SJCRH30 (cell line): ENCODE measurements at places on chromosomes 2 and 18. TPM values are rescaled to one million over a fixed set of nuclear protein-coding genes. Genes with fewer than 3 reads are reported as not detected.

ABCG5 gene
- total RNA-seq: not detected in 2 replicates

GRCh38 chr2:36733215-36733614, 36.7 kb downstream of the VIT start:
- DNase-seq: no peak
- H3K27ac ChIP-seq: no peak overlapping the region
- no peaks in the 10 kb centered on the region for H3K27me3 ChIP-seq

DNA sequence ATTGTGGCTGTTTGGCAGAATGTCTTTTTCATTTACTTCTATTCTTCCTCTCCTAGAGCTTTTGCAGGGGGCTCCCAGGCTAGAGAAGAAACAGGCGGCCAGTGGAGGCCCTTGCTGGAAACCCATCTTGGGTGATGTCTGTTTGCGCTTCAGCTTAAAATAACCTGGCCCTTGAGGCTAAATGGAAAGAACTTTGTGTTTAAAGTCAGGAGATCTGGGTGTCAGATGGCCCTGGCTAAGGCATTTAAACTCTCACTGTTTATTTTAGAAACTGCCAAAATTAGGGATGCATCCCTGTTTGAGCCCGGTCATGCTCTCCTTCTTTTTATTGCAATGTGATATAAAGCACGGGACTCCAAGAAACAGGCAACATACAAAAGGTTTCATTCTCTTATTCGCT, 118.4 kb upstream of the RMP24 start:
- no peaks in the 10 kb centered on the region for H3K27me3 ChIP-seq
- no peaks in the 10 kb centered on the region for H3K4me1 ChIP-seq

LBX2 gene
- total RNA-seq: 0.58 and 1.3 TPM in 2 replicates

DNA sequence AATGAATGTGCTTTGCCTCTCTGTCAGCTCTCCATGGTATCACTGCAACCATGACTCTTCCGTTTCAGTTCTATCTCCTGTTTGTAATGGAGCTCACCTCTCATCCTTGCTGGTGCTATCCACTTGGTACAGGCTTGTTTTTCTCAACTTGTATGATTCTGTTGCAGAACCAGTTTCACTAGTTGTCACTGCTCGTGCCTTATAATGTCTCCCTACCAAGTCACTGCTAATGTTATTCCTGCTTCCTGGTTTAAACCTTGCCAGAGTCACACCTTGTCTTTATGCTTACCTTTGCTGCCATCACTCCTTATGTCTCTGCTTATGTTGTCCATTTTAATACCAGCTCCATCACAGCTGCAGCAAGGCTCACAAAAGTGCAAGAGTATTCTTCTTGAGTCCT, 1191.0 kb upstream of the LRRTM1 start:
- H3K4me3 ChIP-seq: no peak overlapping the region
- no peak overlapping the region for H3K27ac ChIP-seq
- peaks cover 3% of the 10 kb centered on the region; the same call in 1 of the 2 replicates for H3K27me3 ChIP-seq
- H3K4me1 ChIP-seq: no peaks in the 10 kb centered on the region
- DNase-seq: no peak
- H3K36me3 ChIP-seq: no peaks in the 10 kb centered on the region

CDH7 gene
- total RNA-seq: 6.8 and 7.8 TPM in 2 replicates

DNA sequence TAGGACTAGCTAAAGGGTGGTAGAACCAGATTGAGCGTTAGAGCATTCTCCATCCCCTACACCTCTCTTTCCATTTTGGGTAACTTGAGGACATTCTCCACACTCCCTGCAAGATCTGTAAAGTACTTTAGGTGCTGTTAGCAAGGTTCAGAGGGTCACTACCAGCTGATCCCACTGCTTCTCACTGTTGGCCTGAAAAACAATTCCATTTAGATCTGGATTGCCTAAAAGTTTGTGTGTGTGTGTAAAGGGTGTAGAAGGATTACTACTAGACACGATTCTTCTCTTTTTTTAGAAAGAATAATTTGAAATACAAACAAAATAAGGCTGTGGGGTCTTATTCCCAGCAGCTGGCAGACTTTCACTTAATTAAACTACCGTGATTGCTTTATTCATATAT, 95.1 kb upstream of the TMEM178A start:
- no peaks in the 10 kb centered on the region for H3K36me3 ChIP-seq
- no peak for DNase-seq
- no peak overlapping the region for H3K4me3 ChIP-seq
- peaks cover 37% of the 10 kb centered on the region for H3K4me1 ChIP-seq
- no peak overlapping the region; the same call in 1 of the 2 replicates for H3K27ac ChIP-seq
- H3K27me3 ChIP-seq: no peaks in the 10 kb centered on the region

DNA sequence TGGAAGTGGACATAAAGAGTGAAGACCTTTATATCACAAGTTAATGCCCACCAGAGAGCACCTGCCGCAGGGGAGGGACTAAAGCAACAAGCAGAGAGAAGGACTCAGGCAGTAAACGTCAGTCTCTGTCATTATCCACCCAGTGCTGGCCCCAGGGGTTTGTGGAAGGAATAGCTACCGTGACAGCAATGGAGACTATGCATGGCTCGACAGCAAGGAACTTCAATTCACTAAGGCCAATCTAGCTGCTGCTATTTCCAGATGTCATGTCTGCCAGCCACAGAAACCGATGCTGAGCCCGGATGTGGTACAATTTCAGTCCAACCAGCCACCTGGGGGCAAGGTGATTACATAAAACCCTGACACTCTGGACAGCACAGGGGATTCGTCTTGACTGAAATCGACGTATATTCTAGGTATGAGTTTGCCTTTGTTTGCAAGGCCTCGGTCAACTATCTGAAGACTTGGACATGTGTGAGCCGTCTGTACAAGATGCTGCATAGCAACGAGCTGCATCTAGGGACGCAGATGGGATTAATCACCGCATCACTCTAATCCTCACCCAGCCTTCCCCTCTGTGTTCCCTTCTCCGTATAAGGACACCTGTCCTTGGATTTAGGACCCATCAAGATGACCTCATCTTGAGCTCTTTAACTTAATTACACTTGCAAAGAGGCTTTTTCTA, 154.1 kb upstream of the SH3BP4 start:
- H3K4me1 ChIP-seq: no peaks in the 10 kb centered on the region
- no peaks in the 10 kb centered on the region for H3K36me3 ChIP-seq
- no peak overlapping the region for H3K4me3 ChIP-seq
- H3K27ac ChIP-seq: no peak overlapping the region
- DNase-seq: peak; percentile 34

GRCh38 chr2:24675338-24675737, 117.9 kb downstream of the PTRHD1 start:
- H3K4me3 ChIP-seq: no peak overlapping the region
- no peak for DNase-seq

DNA sequence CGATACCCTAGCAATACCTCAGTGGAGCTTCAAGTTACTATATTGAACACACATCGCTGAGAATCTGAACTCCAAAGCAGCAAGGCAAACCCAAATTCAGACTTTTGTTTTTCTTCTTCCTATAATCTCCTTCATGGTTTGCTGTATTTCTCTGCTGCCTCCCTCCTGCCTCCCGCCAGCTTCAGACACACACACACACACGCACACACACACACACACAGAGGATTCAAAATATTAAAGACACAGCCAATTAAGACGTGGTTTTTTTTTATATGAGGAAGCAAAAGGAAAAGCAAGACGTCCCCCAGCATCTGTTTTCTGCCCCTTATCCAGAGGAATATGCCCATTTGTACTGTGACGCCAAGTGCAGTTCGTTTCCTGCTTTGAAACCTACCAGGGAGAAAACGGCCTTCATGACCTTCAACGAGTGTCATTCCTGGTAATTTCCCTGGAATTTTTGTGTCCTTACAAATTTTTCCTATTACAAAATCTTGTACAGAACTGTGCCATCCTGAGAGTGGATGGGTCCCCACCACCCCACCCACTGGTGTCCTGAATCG, 547.9 kb upstream of the ID2 start:
- H3K36me3 ChIP-seq: no peaks in the 10 kb centered on the region
- H3K4me3 ChIP-seq: no peak overlapping the region
- no peaks in the 10 kb centered on the region for H3K4me1 ChIP-seq
- DNase-seq: no peak
- H3K27ac ChIP-seq: no peak overlapping the region

DNA sequence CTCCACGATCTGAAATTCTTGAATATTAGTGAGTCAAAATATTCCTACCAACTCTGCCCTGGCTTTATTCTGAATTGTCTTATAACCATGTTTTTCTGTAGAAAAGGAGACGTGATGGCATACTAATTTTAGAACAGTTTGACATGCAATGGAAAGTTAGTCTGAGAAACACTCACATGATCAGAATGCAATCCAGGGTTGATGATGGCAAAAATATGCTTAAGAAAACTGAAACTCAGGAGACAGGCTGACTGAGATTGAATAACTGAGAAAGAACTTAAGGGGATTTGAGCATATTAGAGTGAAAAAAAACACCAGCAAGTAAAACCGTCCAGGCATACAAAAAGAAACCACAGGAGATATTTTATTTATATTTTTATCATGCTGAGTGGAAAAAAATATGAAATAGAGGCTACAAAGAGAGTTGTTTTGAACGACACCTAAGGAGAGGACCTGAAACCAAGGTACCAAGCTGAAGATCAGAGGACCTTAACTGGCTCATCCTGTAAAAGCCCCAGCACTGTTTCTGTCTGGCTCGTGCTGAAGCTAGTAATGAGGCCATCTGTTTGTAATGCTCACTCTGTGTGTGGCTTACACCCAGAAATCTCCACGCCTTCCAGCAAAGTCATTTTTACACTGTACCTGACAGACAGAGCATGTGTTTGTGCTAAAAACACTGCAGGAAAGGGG, 437.2 kb upstream of the PKDCC start:
- H3K4me1 ChIP-seq: no peaks in the 10 kb centered on the region
- H3K27me3 ChIP-seq: no peaks in the 10 kb centered on the region
- no peak for DNase-seq
- H3K27ac ChIP-seq: no peak overlapping the region
- no peaks in the 10 kb centered on the region for H3K36me3 ChIP-seq
- no peak overlapping the region for H3K4me3 ChIP-seq

GRCh38 chr2:146890491-146890890, 954.3 kb upstream of the ACVR2A start:
- H3K27ac ChIP-seq: no peak overlapping the region
- H3K4me1 ChIP-seq: no peaks in the 10 kb centered on the region
- no peak for DNase-seq
- no peaks in the 10 kb centered on the region for H3K36me3 ChIP-seq
- H3K27me3 ChIP-seq: no peaks in the 10 kb centered on the region

PPP4R3B gene
- 83.5 and 88.9 TPM in 2 replicates for total RNA-seq

GRCh38 chr2:28631514-28632206, 120.0 kb upstream of the PPP1CB start:
- no peaks in the 10 kb centered on the region for H3K27me3 ChIP-seq
- H3K36me3 ChIP-seq: no peaks in the 10 kb centered on the region
- H3K4me1 ChIP-seq: peaks cover 27% of the 10 kb centered on the region
- no peak for DNase-seq
- no peak overlapping the region for H3K4me3 ChIP-seq
- H3K27ac ChIP-seq: no peak overlapping the region

DNA sequence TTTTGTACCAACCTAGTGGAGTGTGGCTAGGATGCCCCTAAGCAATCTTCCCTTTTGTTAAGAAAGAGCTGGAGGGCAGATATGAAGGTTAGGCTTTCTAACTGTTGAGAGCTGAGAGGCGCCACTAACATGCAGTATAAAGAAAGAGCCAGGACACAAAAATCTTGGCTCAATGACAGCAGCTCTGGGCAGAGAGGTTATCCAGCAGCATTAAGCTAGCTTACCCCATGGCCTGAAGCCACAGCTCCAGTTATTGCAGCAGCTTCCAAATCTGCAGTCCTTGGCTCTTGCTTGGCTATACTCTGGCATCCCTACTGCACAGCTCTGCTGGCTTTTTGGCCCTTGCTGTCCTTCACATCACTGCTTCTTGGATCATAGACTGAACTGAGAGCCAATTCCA, 213.4 kb downstream of the GPD2 start:
- no peak overlapping the region for H3K4me3 ChIP-seq
- no peaks in the 10 kb centered on the region for H3K27me3 ChIP-seq
- no peak overlapping the region for H3K27ac ChIP-seq

GRCh38 chr2:219592736-219593135, 4.9 kb upstream of the STK11IP start:
- H3K36me3 ChIP-seq: no peaks in the 10 kb centered on the region
- DNase-seq: peak; percentile 76
